ENCODE measurements at places on chromosomes 5 and 9. TPM values are rescaled to one million over a fixed set of nuclear protein-coding genes. Genes with fewer than 3 reads are reported as not detected.

Gene HDHD3
- polyA plus RNA-seq, result 28.8 TPM

Gene CSNK1A1
- 206 TPM for polyA plus RNA-seq

Gene CSF1R
- 13.6 TPM for polyA plus RNA-seq

Gene QRFP
- polyA plus RNA-seq, result 0.47 TPM

Gene NR6A1
- 0.89 TPM for polyA plus RNA-seq

Gene SLC34A1
- polyA plus RNA-seq, result 190 TPM

Gene MORN5
- 2.4 TPM for polyA plus RNA-seq

Gene TSSK1B
- not detected for polyA plus RNA-seq

Gene MEIKIN
- polyA plus RNA-seq, result 0.18 TPM

Gene AGXT2
- 80.5 TPM for polyA plus RNA-seq

Gene ETF1
- 79.5 TPM for polyA plus RNA-seq

Gene PCDHA1
- not detected for polyA plus RNA-seq

Gene CER1
- 0.29 TPM for polyA plus RNA-seq

Gene TRAF2
- 14.0 TPM for polyA plus RNA-seq

Gene TBC1D13
- polyA plus RNA-seq, result 37.9 TPM

Gene IL13
- polyA plus RNA-seq, result not detected

Gene LTC4S
- 2.0 TPM for polyA plus RNA-seq

Gene SLC34A3
- 6.0 TPM for polyA plus RNA-seq

Gene TMEM232
- 8.7 TPM for polyA plus RNA-seq

Gene TTC16
- 0.14 TPM for polyA plus RNA-seq

All from right renal cortex interstitium (tissue), 3 donors.